Iris pigment epithelial cell (primary cell): ENCODE measurements at places on chromosomes 16 and 17.

- no peak for DNase-seq
Observed at GRCh38 chr17:43219001-43219400, 7.3 kb downstream of the TMEM106A start.

DNA sequence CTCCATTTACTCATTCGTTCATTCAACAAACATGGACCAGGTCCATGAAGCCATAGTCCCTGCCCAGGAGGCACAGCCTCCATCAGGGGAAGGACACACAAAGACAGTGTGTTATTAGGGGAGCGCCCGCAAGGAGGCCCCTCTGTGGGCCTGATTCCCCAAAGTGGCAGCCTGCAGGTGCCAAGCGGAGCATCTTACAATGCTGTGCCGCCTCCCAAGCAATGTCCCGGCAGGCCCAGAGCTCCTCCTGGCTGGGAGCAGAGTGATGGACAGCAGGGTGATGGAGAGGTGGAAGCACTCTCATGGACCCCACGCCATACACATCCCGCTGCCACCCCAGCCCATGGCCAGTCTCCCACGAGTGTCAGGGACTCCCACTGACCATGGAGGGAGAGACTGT lies 25.8 kb downstream of the TRPV1 start:
- no peak for DNase-seq

GRCh38 chr17:58215685-58216084 lies 3.4 kb downstream of the MKS1 start:
- DNase-seq, result no peak

DNA sequence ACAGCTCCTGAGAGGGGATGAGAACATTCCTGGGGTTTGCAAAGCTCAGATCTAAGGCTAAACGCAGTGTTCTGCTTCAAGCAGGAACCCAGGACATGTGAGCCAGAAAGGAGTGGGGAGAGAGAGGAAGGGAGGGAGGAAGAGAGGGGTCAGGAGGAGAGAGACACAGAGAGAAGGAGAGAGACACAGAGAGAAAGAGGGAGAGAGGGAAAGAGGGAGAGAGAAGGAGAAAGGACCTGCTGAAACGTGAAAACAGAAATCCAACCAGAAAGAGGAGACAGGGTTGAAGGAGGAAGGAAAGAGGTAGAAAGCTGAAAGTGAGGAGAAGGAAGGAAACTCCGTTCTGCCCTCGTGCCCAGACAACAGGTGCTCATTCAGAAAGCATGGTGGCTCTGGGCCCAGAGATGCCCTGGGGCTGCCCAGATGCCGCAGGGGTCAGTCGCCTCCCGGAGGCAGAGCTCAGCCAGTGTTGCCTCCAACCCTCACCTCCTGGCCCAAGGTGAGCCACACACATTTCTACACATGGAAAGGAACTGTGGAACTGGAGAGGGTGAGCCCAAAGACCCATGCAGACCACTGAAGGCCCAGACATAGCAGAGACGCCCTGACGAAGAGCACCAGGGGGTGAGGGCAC lies 49.0 kb upstream of the ENPP7 start:
- DNase-seq, result no peak

DNA sequence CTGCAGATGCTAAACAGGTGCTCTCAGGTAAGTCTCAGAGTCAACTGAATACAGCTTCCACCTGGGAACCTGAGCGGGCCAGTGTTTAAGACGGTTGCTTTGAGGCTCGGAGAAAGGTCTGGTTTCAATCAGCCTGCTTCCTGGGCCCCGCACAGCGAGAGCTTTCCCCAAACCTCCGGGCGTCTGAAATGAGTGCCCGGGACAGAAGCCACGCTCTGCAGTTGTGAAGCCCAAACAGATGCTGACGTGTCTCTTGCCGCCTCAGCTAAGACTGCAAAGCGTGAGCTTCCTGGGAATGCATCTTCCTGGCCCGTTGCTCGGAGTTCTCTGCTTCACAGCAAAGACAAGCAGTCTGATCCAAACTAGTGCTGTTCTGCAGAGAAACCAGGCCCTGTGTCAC lies 36.7 kb downstream of the PLXDC1 start:
- DNase-seq, result peak; percentile 7

DNA sequence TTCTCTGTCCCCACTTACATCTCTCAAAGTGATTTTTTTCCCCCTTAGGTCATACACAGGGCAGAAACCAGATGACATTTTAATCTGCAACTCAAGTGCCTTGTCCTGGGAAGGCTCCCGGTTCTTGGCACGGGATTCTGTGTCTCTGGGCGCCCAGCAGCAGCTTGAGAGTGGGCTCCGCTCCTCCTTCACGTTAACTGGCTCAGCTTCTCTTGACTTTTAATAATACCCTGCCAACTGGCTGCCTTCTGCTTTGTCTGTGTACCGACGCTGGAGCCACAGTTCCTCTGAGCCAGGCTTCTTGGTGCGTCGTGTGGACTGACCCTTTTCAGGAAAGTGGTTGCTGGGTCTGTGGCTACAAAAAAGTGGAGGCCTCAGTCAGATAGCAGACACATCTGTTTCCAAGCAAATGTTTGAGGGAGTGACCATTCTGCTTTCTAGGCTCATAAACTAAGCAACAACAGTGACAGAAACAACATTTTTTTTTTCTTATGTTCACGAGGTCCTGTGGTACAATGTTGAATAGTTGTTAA lies 64.9 kb downstream of the IRF8 start:
- DNase-seq, result peak; percentile 30

DNA sequence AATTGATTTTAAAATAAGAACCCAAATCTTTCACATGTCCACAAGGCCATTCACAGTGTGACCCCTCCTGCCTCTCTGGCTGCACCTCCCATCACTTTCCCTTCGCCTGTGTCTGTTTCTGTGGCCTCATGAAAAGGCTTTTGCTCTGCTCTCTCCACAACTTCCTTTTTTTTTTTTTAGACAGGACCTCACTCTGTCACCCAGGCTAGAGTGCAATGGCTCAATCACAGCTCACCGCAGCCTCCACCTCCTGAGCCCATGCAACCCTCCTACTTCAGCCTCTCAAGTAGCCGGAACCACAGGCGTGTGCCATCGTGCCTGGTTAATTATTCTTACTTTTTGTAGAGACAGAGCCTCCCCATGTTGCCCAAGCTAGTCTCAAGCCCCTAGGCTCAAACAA lies 197.1 kb downstream of the ABCC12 start:
- no peak for DNase-seq

DNA sequence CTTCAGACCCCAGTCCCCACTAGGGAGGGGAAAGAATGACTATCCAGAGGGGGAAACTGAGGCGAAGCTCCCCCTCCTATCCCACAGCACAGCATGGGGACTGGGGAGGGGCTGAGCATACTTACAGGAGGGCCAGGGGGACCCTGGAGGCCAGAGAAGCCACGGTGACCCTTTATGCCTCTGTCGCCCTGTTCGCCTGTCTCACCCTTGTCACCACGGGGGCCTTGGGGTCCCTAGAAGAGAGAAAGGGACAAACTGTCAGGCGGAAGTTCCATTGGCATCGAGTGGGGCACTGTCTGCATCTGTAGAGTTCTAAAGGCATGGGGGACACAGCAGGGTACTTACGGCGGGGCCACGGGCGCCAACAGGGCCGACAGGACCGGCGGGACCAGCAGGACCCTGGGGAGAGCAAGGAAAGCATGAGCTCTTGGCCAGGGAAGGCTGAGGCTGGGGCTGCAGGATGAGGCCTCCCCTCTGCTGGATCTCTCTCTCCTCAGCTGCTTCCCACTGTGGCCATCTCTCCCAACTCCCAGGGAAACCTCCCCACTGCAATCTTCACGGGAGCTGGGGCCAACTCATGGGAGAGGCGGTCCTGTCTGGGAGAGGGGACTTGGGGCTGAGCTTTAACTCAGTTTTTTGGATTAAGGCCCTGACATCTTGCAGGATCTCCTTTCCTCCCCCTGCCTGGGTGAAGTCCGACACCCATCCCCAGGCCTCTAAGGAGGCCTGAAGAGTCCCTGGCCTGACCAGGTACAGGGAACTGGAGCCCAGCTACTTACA lies 13.5 kb downstream of the COL1A1 start:
- peak; percentile 50 for DNase-seq

- no peak for DNase-seq
Observed at GRCh38 chr17:80781211-80781610, 210.4 kb upstream of the CHMP6 start.

DNA sequence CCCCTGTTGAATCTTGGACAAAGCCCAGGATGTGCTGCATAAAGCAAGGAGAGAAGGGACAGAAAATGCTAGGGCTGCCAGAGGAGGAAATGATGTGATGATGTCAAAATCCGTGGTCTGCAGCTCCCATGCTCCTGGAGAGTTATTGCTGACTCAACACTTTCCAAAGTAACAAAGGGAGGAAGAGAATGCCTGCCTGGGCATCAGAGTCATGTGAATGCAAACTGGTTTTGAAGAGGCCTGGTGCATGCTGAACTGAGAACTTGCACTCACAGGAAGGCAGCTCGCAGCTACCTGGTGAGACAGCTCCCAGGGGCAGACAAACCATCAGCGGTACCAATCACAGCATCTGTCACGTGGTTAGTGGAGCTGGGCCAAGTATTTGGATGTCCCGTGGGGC lies 2.8 kb downstream of the MARVELD3 start:
- peak; percentile 29 for DNase-seq

DNA sequence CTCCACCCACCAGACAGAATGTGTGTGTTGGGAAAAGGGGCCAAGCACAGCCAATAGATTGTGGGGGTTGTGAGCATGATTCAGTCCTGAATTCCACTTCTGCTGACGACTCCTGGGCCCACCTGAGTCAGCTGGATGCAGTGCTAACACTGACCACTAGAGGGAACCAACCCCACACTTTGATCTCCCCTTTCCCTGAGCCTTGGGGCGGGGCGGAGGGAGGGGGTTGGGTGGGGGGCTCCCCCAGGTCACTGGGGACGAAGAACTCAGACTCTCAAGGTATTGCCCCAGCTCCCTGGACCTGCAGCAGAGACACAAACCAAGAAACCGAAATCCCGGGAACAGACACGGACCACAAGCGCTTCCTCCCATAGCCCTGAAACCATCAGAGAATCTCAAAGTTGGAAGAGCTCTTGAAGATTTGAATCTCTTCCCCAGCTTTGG lies 621 bp upstream of the CSHL1 start:
- DNase-seq, result no peak

DNA sequence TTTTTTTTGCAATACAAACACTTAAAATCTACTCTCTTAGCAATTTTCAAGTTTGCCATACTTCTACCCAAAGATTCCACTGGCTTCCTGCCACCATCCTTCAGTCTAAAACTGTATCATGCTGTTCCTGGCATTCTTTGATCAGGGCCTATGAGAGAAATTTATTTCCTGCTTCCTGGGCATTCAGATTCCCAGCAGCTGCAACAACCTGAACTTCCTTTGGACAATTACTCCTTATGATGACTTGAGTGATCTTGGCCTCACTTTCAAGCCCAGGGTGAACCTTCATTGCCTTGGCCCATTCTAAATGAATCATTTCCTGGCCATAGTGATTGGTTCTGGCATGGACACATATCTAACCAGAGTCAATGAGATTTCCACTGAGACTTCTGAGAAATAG lies 18.0 kb upstream of the MON1B start:
- peak; percentile 7 for DNase-seq

- peak; percentile 0 for DNase-seq
Observed at GRCh38 chr16:62190426-62190825, 154.2 kb upstream of the CDH8 start.

DNA sequence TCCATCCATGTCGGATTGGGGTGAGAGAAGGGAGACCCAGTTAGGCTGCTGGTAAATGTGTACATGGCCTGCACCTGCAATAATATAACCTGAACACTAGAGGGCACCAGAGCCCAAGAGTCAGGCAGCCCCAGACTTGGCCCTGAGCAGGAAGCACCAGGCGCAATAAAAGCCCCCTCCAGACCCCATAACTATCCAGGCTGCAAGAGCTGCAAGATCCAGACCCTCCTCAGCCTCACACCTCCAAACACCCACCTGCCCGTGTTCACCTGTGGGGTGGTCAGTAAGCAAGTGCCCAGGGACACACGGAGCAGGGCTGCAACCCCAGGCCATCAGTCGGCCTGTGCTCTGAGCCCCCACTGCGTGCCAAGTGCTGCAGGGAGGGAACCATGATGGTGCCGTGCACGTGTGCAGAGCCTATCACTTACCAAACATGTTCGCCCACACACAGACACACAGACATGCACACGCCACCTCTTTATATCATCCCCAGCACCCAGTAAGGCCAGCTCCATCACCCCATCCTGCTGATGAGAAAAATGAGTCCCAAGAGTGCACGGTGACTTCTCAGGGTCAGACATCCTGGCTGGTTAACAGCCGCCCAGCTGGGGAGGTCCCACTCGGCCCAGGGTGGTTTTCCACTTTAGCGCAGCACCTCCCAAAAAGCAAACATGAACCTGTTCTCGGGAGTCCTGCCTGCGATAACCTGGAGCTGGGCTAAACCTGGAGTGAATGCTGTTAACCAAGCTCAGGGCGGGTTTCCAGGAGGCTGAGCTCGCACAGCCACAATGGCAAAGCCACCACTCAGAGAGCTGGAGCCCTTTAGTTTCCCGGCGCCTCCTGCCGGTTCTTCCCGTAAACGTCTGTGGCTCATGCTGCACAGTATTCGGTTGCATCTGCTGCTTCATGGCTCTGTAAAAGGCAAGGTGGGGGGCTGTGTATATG lies 439.8 kb downstream of the SOX9 start:
- peak; percentile 39 for DNase-seq

GRCh38 chr17:57990037-57990436 lies 2.0 kb upstream of the VEZF1 start:
- no peak for DNase-seq

- DNase-seq, result no peak
Observed at GRCh38 chr17:79924639-79924976, 85.4 kb upstream of the CBX4 start.

DNA sequence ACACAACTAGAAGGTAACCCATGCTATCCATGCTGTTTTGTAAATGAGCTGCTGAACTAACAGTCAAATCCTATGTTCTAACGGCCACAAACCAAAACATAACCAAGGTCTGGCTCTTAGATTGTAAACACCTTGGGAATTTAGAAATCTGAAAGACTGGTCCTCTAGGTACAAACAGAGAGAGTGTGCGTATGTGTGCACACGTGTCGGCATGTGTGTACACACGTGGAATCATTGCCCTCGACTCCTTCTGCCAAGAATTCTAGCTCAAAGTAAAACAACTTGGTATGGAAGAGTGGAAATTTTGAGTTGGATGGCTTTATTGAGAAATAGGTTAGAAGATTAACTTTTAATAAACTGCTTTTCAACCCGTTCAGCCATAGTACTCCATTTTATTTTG lies 18.1 kb upstream of the GHDC start:
- no peak for DNase-seq

- DNase-seq, result no peak
Observed at GRCh38 chr16:2026461-2027023, at the start of gene NHERF2. Gene NHERF2, plus strand, starts transcription at chr16:2026902. Its CDS starts 104 bp downstream, at chr16:2027006.
